T follicular helper cell (primary cell): ENCODE measurements at places on chromosomes 3 and 15.

- no peak for DNase-seq
Measured at GRCh38 chr15:73374604-73375003, 5.8 kb upstream of the HCN4 start.

- no peak for DNase-seq
Measured at GRCh38 chr3:109899925-109900324, 562.6 kb upstream of the DPPA4 start.

GRCh38 chr3:27713078-27713423, 9.1 kb downstream of the EOMES start:
- DNase-seq: no peak

GRCh38 chr3:128194843-128195242, 41.6 kb downstream of the EEFSEC start:
- DNase-seq: no peak

DNA sequence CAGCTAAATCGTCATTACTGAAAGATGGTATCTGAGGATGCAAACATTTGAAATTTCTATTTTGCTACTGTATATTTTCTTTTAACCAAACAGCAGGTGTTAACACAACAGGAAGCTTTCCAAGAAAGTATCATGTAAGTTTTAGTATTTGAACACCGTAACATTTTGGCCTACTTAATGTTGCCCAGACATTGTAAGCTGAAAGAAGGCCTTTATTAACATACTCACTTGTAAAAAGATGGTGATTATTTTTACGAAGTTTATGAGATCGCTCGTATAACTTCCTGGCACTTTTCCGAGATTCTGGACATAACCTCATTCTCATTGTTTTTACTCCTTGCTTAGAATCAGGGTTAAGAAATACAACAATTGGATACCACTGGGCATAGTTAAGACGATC, 95.7 kb downstream of the TJP1 start:
- DNase-seq: no peak

GRCh38 chr3:14125193-14126016, 553 bp downstream of the TMEM43 start:
- DNase-seq: peak; percentile 43

DNA sequence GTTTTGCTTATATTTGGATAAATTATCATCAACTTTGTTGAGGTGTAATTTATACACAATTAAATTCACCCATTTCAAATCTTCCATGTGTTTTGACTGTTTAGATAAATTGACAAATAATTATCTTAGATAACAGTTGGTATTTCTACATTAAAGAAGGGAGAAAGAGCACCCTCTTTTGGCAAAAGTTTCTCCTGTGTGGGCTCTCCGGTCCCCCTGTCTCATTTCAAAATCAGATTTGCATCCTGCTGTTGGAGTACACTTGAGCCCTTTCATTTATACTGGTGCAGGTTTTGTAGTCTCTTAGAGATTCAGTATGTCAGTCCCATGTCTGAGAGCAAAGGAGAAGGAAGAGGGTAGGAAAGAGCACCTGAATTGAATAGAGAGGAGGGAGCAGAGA, 49.4 kb downstream of the NKIRAS1 start:
- DNase-seq: no peak

GRCh38 chr3:52456169-52456799, 880 bp downstream of the NISCH start:
- DNase-seq: no peak

DNA sequence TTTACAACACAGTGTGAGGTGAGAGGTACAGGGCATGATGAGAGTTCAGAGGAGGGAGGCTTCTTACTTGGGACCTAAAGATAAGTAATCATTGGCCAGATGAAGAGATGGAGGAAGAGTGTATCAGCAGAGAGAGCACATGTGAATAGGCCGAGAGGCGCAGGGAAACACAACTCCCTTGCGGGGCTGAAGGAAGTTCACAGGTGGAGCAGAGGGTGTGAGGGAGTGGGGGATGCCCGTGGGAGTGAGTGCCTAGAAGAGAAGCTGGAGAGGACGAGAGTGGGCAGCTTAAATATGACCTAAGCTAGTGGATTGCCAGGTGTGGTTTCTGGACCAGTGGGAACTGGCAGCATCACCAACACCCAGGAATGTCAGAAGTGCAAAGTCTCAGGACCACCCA, 98.2 kb upstream of the TBC1D5 start:
- DNase-seq: no peak

- DNase-seq: no peak
Measured at GRCh38 chr15:90234096-90234988, at the start of gene GDPGP1. Gene GDPGP1 (plus strand): TSS chr15:90234209. CDS start chr15:90240909, 6,700 bp downstream.

DNA sequence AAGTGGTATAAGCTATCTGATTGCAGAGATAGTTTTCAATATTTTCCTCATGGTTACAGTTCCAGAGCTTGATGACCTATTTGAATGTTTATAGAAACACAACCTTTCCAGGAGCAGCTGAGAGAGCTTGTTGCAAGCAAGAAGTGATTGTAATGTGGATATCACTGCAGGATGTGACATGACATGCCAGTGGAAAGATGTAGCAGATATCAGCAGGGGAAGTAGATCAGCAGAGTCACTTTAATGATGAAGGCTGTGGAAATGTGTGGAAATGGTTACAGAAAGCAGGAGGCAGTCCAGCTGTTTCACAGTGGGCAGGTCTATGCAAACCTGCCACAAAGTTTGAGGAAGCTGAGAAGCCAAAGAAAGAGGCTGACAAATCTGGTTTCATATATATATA, 21.0 kb downstream of the TMEM158 start:
- no peak for DNase-seq

DNA sequence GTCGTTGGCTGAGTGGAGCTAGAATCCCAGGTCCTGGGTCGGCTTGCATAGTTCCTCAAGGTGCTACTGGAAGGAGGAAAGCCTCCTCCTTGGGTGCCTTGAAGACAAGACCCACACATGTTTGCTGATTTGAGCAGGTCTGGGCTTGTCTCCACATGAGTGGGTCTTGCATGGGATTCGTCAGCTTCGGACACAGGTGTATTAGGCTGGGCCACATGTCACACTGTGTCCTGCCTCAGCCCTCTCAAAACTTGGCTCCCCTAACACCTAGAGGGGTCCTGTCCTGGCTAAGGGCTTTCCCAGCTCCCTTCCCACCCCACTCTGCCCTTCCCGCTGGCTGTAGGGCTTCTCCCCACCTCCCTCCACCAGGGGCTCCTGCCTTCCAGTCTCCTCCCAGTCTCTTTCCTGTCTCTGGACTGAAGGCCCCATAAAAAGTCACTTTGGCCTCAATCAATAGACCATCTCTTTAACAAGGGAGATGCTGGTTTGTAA, 73.0 kb upstream of the ADPGK start:
- DNase-seq: no peak
